ENCODE measurements at places on chromosomes 5 and 9. TPM values are rescaled to one million over a fixed set of nuclear protein-coding genes. Genes with fewer than 3 reads are reported as not detected.

- DNase-seq, result no peak
Measured at GRCh38 chr5:153983885-153984284, 54.8 kb downstream of the FAM114A2 start.

GRCh38 chr5:180072556-180072955 lies 997 bp upstream of the RNF130 start:
- no peak for DNase-seq

PLPPR1 gene
- not detected for total RNA-seq

- DNase-seq, result no peak
Measured at GRCh38 chr9:33297432-33297831, 7.1 kb downstream of the NFX1 start.

C9 gene
- not detected for total RNA-seq

DNA sequence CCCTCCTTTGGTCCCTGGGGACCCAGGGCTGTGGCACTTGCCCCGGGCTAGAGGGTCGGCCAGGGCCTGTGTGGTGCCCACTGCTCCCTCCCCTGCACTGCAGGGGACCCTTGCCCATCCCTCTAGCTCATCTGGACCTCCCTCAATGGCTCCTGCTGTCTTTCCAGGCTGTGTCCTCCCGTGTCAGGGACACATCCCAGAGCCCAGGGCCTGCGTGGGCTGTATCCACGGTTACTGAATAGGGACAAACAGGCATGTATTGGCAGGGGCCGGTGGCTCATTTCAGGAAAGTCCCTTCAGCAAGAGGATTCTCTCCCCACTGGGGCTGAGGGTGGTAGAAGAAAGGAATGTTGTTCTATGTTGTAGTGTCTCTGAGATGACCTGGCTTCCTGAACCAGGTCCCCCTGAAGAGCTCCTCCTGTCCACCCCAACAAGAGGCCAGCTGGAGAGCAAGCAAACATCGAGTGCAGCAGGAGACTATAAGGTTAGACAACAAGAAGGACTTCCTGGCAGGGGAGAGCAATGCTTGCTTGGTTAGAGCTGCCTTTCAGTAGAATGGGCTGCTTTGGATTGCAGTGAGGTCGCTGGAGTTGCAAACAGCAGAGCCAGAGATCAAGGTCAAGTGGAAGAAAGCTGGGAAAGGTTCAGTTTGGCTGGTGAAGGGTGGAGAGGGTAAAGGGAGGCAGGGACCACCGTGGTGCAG lies 1.0 kb upstream of the CRB2 start:
- no peak for DNase-seq

BRIX1 gene
- 55.8 TPM for total RNA-seq

DNA sequence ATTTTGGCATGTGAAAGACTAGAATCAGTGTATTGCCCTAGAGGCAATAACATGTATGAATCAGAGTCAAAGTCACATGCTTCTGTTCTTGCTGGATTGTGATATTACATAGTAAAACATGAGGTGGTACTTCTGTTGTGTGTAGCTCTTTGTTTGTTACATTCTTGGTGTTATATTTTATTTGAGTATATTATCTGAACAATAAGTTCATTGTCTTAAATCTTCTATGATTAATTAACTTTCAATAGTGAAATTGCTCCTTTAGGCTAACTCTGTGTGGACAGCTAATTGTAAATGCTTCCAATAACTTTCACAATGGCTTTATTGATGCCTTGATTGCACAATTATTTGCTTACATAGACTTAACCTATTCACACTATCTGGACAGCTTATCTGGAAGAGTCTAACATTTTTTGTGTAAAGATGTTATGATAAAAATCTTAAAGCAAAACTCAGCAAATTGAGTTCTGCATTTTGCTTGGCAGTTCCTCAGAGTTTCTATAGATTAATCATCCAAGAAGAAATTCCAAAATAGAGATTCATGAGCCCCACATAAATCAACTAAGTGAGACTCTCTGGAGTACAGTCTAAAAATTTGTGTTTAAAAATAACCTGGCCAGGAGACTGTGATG lies 239.6 kb upstream of the TUSC1 start:
- DNase-seq, result no peak

DNA sequence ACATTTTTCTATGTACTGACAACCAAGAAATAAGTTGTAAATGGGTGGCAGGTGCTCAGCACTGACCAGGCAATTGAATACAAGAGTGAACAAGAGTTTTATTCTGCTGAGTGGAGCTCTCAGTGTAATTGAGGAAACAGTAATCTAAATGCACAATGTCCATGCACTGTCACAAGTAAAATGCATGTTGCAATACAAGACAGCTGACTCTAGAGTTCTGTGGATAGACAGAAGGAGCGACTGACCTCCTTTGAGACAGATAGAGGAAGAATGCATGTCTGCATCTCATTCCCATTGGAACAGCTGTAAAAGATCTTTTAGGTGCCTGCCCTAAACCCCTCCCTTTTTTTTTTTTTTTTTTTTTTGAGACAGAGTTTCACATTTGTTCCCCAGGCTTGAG lies 299.0 kb downstream of the FBXL7 start:
- no peak for DNase-seq

DNA sequence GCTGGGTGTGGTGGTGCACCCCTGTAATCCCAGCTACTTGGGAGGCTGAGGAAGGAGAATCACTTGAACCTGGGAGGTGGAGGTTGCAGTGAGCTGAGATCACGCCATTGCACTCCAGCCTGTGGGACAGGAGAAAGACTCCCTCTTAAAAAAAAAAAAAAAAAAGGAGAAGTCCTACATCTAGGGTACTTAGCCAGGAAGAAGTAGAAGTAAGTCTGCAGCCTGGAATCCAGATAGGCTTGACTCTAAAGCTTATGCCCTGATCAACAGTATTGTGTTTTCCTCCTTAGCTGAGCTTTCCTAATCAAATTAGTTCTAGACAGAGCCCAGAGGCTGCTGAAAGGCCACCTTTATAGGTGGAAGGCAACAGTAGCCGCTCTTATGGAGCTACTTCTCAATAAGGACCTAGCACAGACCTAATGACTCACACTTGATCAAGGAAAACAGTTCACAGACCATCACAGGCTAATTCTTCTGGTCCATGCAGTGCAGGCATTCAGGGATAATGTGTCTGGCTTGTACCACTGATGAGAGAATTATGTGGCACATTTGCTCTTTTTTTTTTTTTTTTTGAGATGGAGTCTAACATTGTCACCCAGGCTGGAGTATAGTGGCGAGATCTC lies 105.5 kb upstream of the KLF4 start:
- DNase-seq, result no peak

PCDHB14 gene
- total RNA-seq, result 0.88 TPM

DNA sequence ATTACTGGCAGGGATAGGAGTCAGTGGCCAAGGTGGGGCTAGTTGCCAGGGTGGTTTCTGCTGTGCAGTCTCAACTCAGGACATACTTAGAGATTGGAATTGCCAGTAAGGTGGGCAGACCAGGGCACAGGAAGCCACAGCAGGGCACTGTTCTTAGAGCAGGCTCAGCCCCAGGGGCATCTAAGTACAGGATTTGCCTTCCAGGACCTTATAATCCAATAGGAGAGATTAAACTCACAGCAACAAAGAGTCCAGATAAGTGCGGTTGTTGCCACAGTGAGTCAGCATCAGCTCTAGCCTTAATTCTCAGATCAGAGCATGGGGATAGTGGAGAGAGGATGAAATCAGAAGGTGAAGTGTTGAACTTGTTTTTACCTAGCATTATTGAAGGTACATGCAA lies 265.8 kb upstream of the TRPC7 start:
- peak; percentile 2 for DNase-seq

NR3C1 gene
- total RNA-seq, result 40.6 TPM

GRCh38 chr5:1465117-1465516 lies 19.9 kb upstream of the SLC6A3 start:
- no peak for DNase-seq

DNA sequence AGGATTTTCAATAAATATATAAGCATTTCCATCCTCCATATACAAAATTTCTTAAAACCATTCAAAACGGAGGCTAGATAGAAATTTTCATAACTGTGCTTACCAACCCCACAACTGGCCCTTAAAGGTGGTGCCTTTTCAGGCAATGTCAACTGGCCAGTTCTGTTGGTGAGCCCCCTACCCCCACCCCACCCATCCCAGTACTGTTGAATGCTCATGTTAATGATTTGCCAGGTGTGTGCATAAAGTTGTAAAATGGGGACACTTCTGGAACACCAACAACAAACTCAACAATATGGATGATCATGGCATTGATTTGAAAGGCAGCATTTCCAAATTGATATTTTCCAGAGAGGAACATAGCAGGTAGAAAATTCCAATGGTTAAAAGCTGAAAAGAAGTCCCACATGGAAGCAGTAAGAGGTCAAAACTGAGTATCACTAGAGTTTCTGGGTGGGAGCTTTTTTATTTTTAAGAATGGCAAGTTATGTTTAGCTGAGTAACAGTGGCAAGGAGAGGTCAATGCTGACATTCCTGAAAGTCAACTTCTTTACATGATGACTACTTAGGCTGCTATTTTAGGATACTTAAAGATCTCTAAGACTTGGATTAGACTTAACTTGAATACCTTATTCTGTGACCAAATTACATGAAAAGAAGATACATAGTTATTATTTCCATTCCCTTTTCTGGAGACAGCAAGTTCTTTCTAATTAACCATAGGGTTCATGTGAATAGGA lies 2.7 kb downstream of the LEAP2 start:
- no peak for DNase-seq

PCDHGA8 gene
- 1.6 TPM for total RNA-seq

DNA sequence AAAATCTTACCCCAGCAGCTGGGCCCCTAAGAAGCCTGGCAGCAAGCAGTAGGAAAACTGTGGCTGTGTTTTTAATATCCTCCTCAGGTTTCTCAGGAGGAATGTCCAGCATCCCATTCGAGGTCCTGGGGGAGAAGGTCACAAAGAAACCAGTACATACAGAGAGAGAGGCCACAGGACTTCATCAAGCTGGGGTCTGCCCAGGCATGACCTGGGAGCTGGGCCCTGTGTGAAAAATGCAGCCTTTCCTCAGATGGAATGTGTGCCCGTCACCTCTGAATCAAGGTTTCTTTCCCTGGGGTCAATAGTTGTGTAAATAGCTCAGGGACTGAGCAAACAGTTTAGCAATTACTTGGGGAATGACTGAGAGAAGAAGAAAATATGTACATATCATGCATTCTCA lies 33.9 kb upstream of the RAD23B start:
- DNase-seq, result no peak

SH3TC2 gene
- 9.3 TPM for total RNA-seq

- DNase-seq, result no peak
Measured at GRCh38 chr9:101242651-101243050, 142.2 kb downstream of the BAAT start.

DNA sequence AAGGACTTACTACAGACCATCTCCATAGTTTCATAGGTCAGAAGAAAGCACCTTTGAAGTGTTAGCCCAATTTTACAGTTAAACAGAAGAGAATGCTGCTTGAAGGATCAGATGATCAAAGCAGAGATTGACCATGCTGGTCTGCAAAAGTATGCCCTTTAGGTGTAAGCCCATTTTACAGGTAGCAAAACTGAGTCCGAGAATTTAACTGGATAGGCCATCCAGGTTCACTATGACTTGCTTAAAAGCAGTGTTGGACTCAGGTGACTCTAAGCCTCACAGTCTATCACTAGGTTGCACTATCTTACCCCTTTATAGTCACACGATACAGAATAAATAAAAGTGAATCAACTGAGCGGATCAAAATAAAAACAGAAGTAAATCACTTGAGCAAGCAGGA lies 212.7 kb downstream of the DCP2 start:
- DNase-seq, result no peak

DNA sequence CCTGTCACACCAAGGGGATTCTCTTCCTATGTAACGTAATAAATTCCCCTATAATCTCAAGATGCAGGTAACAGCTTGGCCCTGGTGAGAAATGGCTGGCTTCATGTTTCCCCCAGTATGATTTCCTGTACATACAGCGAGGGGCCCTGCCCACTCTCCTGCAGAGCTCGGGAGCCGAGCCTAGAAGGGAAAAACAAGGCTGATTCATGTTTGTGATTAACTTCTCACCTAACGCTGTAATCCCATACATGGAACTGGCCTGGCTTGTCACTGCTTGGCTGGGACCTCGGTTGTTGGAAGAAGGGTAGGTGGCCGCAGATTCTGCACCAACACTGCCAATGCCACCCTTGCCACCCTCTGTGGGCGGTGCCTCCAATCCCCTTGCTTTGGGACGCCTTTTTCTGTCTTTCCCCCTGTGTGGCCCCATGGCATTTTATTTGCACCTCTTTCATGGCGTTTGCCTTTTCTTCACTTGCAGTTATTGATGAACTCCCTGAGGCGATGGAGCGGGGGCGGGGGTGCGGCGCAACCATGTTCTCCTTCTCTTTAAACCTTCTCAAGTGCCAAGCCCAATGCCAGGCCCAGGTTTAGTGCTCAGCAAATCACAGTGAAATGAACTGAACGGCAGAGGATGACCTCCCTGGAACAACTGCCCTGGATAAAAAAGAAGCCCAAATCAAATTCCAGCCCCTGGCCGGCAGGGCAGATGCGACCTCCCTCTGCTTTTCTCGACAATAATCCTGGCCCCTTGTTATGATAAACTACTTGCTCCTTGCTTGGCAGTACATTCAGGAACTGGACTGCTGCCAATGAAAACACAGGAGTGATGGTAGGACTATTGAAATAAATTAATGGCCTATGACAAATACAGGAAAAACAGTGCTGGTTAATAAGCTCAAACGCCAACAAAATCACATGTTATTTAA lies 108.1 kb downstream of the TMEM174 start:
- peak; percentile 60 for DNase-seq

GRCh38 chr5:133934822-133935666 lies 33.4 kb downstream of the C5orf15 start:
- DNase-seq, result no peak

POLE3 gene
- 86.3 TPM for total RNA-seq

DNA sequence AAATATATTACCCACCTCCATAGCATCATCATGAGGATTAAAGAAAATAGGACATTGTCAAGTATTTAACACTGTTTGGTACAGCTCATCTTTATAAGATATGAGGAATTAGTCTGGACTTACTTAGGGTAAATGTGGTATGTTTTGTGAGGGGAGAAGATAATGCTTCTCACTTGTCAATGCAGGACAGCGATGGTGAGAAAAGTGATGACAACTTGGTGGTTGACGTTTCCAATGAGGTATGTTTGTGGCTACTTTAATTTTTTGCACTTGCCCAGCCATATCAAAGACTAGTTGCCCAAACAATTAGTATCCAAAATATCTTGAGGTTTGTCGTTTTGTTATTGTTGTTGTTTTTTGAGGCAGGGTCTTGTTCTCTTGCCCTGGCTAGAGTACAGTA lies 133.9 kb downstream of the TLE4 start:
- no peak for DNase-seq

- DNase-seq, result no peak
Measured at GRCh38 chr5:168898247-168898911, 319.2 kb upstream of the PANK3 start.

- peak; percentile 45 for DNase-seq
Measured at GRCh38 chr5:79193643-79194042, 42.3 kb upstream of the JMY start.
